NCI-H748 treated with DMSO at 0.1 percent for 48 hours (cell line): ENCODE measurements at places on chromosomes 6 and 20.

- DNase-seq, result no peak
These were observed 106.0 kb downstream of the TRIM27 start for GRCh38 chr6:28817808-28818145.

DNA sequence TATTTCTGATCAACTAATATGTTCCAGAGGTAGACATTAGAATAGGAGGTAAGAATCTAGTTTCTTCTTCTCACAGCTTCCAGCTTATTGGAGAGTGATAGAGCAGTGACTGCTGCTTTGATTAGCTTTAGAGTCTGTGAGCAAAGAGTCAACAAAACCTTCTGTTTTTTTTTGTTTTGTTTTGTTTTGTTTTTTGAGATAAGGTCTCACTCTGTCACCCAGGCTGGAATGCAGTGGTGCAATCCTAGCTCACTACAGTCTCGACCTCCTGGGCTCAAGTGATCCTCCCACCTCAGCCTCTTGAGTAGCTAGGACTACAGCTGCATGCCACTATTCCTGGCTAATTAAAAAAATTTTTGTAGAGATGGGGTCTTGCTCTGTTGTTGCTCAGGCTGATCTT lies 39.3 kb downstream of the TSBP1 start:
- no peak for DNase-seq

DNA sequence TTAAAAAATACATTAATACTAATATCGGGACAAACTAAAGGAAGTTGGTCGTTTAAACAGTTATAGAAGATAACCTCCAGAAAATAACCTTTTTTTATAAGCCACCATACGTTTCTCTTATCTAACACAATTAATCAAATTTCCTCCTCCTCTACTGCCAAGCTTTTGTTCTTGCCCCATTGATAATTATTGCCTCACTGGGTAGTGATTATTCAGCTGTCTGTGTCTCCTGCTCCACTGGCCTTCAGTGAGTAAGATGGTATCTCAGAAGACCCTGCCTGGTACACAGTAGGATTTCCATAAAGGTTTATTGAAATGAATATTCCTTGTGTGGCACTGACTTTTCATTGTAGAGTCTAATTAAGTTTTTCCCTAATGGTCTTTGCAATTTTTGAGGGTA lies 165.5 kb upstream of the SCGN start:
- peak; percentile 66 for DNase-seq

- peak; percentile 52 for DNase-seq
These were observed 141.1 kb downstream of the PDSS2 start for GRCh38 chr6:107318100-107318736.

DNA sequence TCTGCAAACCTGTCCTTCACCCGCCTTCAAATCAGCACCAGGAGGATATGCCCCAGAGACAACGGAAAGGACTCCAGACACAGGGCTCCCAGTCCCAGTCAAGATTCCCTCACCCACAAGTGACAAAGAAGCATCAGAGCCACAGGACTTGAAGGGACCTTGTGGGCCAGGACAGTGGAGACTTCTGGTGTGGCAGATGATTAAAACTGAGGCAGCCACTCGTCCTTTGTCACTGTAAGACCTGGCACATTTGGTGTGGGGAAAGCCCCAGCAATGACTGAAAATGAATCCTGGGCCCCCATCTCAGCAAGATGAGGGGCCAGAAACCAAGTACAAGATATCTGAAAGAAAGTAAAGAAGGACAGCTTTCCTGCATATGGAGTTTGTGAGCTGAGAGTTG lies 15.6 kb upstream of the GMPR start:
- DNase-seq, result no peak

GRCh38 chr6:133567636-133568035 lies 321.3 kb upstream of the TCF21 start:
- no peak for DNase-seq

DNA sequence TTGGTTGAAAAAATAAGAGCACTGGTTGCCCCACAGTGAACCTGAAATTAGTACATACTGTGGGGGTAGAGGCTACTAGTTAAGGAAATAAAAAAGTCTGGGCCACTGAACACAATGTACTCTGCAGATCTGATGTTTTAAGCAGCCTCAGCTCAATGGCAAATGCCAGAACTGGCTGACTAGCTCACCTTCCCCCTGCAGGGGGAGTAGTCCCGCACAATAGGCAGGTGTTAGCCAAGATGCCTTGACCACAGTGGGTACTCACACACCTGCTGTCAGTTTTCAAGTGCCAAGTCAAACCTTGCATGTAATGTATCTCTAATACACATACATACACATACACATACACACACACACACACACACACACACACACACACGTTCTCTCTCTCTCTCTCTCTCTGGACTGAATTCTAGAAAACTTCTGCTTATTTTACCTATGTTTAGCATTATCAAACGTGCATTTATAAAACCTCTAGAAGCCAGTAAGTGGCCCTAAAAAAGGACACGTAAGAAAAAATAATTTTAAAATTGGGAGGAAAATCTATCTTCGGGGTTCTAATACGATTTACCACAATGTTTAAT lies 36.1 kb downstream of the GMDS start:
- DNase-seq, result peak; percentile 69

DNA sequence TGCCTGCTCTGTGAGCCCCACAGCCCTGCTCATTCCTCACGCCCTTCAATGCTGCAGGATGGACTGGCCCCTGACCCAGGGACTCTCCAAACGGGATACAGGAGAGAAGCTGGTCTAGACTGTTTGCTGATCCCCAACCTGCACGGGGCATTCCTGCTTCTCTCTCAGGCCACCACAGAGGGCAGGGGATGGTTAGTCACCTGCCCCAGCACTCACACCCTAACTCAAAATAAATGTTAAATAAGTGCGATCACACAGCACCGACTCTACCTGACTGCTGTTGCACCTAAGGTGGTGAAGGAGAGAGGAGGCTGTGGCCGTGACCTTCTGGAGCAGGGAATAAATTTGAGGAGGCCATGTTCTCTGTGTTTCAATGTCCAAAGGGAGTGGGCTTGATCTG lies 39.9 kb upstream of the TGM6 start:
- no peak for DNase-seq

DNA sequence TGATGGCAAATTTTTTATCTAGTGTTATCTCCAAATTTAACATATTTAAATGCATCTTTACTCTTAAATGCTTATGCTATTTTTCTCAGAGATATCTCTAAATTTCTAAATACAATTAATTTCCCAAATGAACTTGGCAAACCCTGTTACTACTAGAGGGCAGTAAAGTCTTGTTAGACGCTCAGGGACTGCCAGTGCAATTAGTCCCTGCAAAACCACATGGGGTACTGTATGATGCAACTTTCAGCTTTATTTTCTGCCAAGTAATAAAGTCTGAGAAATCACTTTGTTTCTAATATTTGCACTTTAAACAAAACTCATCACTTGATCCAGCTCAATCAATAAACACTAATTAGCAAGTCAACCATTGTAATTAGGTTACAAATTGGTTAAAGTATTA lies 76.0 kb upstream of the ADGRB3 start:
- DNase-seq, result peak; percentile 78

DNA sequence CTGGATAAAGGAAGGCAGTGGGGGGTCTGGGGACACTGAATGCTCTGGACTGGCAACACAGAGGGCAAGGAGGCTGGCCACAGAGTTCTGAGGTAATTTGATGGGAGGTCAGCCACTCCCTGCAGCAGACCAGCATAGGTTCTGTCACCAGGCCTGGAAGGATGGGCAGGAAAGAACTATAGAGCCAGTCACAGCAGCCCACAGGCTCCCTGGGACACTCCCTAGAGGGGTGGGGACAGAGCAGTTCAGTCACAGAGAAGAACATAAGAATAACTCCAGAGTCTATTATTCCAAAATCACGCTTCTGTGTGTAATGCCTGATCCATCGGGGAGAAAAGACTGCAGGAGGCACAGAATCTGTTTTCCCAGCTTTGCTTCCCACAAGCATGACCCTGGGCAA lies 19.6 kb downstream of the DYNLRB1 start:
- no peak for DNase-seq

DNA sequence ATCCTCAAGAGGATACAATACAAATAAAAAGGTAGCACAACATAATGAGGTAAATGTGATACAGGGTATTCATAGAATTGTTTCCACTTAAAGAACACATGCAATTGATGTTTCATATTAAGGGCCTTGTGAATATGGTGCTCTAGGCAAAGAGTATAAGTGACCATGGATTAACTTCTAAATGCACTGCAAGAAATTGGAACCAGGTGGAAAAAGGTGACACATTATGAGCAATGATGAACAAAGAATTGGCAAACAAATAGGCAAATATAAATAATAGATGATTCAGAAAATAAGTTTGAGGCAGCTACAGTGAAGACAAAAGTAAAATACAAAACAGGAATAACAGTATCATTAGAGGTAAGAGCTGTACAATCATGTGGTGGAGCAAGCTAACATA lies 192.0 kb downstream of the GRIK2 start:
- DNase-seq, result no peak

DNA sequence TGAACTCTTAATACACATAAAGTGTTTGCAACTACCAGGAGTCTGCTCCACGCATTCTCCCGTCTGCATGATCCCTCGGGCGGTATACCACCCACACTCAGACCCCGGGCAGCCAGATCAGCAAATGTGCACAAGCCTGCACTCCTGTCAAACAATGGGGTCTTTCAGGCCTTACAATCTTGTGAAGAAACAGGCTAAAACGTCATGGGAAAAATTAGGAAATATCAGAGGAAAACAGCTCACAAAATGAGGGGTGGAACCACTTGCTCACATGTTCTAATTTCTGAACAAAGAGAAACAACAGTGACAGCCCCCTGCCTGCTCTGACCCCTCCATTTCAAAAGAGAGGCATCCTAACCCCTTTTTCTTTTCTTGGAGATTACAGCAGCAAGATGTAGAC lies 69.4 kb downstream of the BACH2 start:
- DNase-seq, result no peak

DNA sequence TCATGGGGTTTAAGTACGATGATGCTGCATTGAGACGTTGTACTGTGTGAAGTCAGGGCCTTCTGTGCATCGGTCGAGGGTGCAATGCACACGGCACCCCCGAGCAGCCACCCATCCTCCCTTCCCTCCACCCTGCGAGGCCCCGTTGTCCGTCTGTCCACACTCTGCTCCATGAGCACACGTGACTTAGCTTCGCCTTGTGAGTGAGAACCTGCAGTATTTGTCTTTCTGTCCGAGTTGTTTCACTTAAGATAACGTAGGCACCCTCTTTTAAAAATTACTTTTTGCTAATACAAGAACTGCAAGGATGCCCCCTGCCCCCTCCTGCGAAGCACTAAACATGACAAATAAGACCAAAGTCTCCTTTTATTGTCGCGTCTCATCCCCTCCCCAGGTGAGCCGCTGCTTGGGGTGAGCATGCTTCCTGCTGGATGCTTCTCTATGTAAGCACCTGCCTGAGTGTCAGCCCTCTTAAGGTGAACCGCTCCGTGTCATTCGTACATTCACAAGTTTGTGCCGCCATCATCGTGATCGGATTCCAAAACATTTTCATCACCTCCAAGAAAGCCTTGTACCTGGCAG lies 3.6 kb upstream of the RBBP8NL start:
- DNase-seq, result no peak

- DNase-seq, result no peak
These were observed 109.0 kb downstream of the HMGCLL1 start for GRCh38 chr6:55469951-55470366.

GRCh38 chr6:16712931-16713484 lies 48.3 kb downstream of the ATXN1 start:
- no peak for DNase-seq

DNA sequence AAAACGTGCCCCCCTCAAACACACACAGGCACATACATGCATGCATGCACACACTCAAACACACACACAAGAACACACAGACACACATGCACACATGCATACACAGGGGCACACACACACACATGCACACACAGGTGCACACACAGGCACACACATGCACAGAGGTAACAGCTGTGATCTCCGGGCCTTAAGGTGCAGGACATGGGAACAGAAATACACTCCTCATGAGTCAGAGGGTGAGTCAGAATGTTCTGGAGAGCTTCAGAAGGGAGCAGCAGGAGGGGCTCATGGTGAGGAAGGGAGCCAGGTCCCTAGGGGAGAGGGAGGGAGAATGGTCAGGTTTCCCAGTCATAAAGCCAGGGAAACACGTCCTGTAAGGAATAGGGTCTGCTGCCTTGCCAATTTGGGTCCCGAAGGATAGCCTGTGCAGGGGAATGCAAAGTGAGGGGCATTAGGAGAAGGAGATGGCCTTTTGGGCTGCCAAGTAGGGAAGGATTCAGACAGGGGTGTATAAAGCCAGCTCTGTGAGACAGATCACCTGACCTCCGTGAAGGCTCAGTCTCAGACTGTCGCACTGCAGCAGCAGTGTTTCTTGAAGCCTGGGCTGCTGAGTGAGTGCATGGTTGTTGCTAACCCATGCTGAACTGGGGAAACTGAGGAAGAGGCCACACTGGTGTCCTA lies 123.9 kb downstream of the MAFB start:
- DNase-seq, result no peak

DNA sequence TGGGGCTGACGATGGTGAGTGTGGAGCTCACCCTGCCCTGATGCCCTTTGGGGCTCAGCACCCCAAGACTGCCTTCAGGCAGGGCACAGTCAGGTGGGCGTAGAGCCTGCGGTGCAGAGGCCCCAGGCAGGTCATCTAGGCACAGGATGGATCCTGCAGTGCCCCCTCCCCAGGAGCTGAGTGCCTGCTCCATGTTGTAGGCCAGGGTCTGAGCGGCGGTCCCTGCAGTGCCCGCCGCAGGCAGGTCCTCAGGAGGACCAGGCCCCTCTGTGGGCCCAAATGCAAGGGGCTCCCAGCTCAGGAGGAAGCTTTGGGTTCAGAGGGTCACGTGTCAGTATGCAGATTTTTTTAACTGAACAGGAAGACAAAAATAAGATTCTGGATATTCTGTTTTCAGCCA lies 2.8 kb downstream of the MRGBP start:
- no peak for DNase-seq

GRCh38 chr6:47400581-47400980 lies 77.0 kb upstream of the CD2AP start:
- DNase-seq, result no peak

DNA sequence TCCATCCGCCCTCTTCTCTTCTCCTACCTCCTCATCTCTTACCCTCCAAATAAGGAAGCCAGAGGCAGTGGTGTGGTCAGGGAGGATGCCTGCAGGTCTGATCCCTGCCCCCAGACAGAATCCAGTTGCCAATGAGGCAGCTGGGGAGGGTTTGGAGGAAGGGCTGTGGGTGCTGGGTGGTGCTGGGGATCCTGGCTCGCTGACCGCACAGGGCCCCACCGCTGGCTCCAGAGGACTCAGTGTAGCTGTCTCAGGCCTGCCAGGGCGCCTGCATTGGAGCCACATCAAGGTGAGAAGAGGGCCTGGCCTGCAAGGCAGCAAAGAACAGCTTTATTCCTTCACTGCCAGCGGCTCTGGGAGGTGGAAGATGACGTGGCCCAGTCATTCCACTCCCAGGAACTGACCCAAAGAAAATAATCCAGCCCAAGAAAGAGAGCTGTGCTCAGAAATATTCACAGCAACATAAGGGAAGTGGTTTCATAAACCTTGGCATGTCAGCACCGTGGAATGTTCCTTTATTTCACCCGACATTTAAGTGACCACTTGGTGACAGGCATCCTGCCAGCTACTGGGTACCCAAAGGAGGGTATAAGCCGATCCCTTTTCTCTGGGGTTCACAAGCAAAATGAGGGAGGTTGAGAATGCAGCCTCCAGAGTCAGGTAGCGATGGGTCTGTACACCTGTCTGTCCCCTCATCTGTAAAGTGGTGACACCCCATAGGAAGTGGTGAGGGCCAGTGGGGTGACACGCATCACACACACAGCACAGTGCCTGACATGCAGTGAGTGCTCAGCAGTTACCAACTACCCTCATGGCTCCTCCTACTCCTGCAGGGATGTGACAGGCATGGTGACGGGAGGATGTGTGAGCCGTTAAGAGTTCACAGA lies 125.1 kb downstream of the SNX5 start:
- no peak for DNase-seq

GRCh38 chr6:36368421-36368820 lies 19.0 kb downstream of the ETV7 start:
- no peak for DNase-seq
